ENCODE measurements at places on chromosomes 2 and 18. TPM values are rescaled to one million over a fixed set of nuclear protein-coding genes. Genes with fewer than 3 reads are reported as not detected.

- no peak for DNase-seq
Measured at GRCh38 chr2:73217826-73218225, 3.8 kb downstream of the SMYD5 start.

DNA sequence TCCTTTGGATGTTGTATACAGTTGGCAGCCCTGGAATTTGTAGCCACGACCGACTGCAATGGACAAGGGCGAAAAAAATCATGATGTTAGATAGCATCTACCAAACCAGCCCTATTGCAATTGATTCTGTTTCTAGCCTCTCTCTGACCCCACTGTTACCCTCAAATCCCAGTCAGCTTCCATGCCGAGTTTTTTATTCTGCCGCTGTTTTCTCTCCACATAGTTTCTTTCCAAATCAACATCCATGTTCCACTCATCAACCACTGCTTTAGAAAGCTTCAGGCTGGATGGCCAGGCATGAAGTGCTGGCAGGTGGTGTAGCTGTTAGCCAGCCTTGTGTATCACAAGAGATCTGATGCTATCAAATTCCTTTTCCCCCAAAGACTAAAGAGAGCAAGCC is 272.8 kb downstream of the FIGN start:
- DNase-seq: no peak

- no peak for DNase-seq
Measured at GRCh38 chr2:242060212-242060835, 190.8 kb downstream of the RTP5 start.

DNA sequence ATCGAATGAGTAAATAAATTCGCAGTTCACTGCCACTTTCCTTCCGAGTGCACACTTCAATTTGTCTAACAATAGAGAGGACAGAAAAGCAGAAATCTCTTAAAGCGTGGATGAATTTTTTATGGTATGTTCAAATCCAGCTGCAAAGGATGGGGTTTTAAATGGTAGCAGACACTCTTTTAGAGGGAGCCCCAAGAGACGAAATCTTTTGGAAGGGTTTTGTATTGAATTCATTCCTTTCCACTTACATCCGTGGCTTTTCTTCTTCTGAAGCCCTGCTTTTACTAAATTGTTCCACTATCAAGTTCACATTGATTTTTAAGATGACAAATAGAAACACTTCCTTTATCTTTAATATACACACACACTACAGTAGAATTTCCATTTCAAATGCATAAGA is 680.7 kb downstream of the NR4A2 start:
- DNase-seq: no peak

- DNase-seq: no peak
Measured at GRCh38 chr2:129318581-129319421, 660.7 kb upstream of the RAB6C start.

DNA sequence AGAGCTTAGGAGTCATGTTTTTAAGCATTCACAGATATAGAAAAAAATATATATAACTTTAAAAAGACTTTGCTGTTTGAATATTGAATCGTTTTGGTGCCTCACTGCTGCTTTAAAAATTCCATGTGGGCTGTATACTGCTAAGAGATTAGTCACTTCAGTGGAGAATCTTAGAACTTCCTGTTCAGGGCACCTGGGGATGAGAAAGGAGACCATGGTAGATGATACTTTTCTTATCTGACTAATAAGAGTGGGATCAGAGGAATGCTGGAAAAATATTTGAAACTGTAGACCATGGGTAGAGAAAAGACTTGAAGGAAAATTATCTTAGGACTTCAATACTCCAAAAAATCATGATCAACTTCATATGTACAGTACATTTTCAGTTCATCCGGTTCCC is 442.2 kb upstream of the SETBP1 start:
- no peak for DNase-seq

GRCh38 chr18:50696436-50696835 is 123.4 kb downstream of the MRO start:
- no peak for DNase-seq

GRCh38 chr2:128375454-128375853 is 56.8 kb upstream of the HS6ST1 start:
- DNase-seq: no peak

- DNase-seq: peak; percentile 84
Measured at GRCh38 chr2:84830095-84830494, 50.8 kb downstream of the TRABD2A start.

- no peak for DNase-seq
Measured at GRCh38 chr2:68426848-68427579, 40.1 kb downstream of the FBXO48 start.

- no peak for DNase-seq
Measured at GRCh38 chr2:237604960-237605359, 14.4 kb upstream of the RAB17 start.

- no peak for DNase-seq
Measured at GRCh38 chr2:217386041-217386440, 526.2 kb upstream of the TNP1 start.

GRCh38 chr2:72533765-72534164 is 292.1 kb downstream of the EXOC6B start:
- no peak for DNase-seq

DNA sequence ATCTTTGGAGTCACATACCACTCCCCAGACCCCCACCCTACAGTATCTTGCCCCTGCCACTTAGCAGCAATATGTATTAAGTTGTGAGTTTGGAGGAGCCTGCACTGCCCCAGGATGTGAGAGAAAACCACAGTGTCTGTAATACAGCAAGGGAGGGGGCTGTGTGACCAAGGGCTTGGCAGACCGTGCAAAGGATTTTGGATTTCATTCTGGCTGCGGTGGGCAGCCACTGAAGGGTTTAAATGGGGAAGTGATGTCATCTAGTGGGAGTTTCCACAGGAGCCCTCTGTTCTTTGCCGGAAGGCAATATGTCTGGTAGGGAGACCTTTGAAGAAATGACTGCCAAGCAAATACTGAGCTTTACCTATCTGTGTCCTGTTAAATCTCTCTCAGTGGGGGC is 202.4 kb downstream of the FHOD3 start:
- DNase-seq: no peak

GRCh38 chr2:9306911-9307310 is 100.3 kb downstream of the ASAP2 start:
- no peak for DNase-seq

- no peak for DNase-seq
Measured at GRCh38 chr2:208006833-208007232, 18.5 kb downstream of the PLEKHM3 start.

GRCh38 chr18:44286049-44286448 is 394.6 kb upstream of the SETBP1 start:
- DNase-seq: no peak

DNA sequence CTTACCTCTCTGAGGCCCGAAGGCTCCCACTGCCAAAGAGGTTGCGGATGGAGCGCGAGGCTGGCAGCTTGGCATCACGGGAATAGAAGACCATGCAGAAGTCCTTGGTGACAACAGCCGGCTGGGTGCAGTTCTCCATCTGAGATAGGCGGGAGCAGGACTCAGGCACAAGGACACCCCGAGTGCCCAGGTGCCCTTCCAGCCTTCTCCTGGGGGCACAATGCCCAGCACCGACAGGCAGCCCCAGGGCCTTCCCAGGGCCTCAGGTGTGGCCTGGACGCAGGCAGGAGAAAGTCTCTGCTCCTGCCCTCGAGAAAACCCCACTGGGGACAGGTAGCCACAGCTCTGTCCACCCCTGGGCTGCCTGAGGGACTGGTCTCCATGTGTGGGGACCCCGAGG is 33.6 kb downstream of the AQP12A start:
- DNase-seq: no peak

- DNase-seq: no peak
Measured at GRCh38 chr2:16664809-16665747, 556 bp downstream of the CYRIA start.

DNA sequence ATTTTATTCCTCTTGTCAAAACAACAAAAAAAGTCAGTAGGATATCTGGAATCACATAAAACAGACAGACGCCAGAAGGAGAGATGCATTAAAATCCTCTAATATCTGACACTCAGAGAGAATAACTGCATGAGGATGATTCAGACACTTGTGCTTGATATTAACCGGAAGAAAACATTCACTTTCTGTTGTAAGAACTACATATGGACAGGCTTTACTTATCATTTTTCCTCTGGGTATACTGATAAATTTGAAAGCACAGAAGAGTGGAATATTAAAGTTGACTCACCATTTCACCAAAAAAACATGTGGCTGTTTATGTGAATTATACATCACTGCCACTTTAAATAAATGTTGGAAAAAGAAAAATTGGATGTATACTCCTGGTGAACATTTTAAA is 589.1 kb upstream of the CDH2 start:
- DNase-seq: no peak

- DNase-seq: no peak
Measured at GRCh38 chr2:2866459-2866858, 511.2 kb downstream of the EIPR1 start.

- DNase-seq: no peak
Measured at GRCh38 chr2:2793925-2794560, 463.0 kb upstream of the MYT1L start.

- no peak for DNase-seq
Measured at GRCh38 chr2:231386446-231386845, 9.1 kb upstream of the B3GNT7 start.

TFCP2L1 gene
- 32.5 TPM for total RNA-seq

SPRED2 gene
- 47.1 TPM for total RNA-seq

FTCDNL1 gene
- 3.5 TPM for total RNA-seq

SGPP2 gene
- total RNA-seq: 28.2 TPM

ERMN gene
- total RNA-seq: not detected

FSIP2 gene
- 2.0 TPM for total RNA-seq

IKZF2 gene
- total RNA-seq: 11.6 TPM

All from left lung (tissue), 14 donors.